ENCODE measurements at places on chromosomes 4 and X.
A peak's percentile ranks its signal among the peaks of the same experiment; 100 is the strongest.

GRCh38 chr4:118910221-118910620 lies 21.6 kb downstream of the SYNPO2 start:
- DNase-seq: no peak

- DNase-seq: peak; percentile 85
These were observed 11.6 kb downstream of the PAGE4 start for GRCh38 chrX:49840679-49841078.

GRCh38 chrX:3962511-3963311 lies 249.3 kb upstream of the PRKX start:
- DNase-seq: peak; percentile 64

DNA sequence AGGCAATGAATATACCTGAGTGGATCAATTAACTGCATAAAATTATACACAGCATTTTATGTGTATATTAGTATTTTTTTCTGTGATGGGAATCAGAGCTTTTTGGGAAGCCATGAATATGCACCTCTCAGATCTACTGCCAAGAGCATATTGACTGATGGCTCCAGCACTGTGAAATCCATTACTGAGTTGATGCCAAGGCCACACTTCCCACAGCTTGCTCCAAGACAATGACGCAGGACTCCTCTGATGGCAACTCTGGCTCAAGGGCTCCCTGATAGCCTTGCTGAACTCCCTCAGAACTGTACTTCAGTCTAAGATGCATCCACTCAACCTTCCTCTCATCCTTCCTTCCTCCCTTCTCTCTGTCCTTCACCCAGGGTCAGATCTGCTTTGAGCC lies 82.7 kb downstream of the OTC start:
- DNase-seq: no peak

GRCh38 chrX:49071877-49072711 lies 1.7 kb downstream of the PRAF2 start:
- peak; percentile 89 for DNase-seq
